ENCODE measurements at places on chromosomes 3 and 15.

DNA sequence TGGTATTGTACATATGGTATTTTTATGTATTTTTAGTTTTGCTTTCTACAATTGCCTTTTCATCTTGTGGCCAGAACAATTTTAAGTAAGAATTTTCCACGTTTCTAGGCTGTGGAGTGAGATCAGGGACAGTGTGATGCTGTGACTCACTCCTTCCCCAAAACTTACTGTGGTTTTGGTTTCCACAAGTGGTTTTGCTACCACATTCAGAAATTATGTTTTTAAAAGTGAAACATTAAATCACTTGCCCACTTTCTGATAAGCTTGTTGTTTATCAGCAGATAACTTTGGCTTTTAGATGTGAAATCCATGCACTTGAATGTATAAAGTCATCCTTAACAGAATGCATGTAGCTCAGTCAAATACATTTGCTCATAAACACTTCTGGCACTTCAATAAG lies 192.2 kb upstream of the THRB start:
- no peak for DNase-seq

GRCh38 chr3:181442066-181442465 lies 269.7 kb upstream of the SOX2 start:
- DNase-seq = no peak

GRCh38 chr15:63324770-63325169 lies 47.4 kb downstream of the APH1B start:
- no peak for DNase-seq

DNA sequence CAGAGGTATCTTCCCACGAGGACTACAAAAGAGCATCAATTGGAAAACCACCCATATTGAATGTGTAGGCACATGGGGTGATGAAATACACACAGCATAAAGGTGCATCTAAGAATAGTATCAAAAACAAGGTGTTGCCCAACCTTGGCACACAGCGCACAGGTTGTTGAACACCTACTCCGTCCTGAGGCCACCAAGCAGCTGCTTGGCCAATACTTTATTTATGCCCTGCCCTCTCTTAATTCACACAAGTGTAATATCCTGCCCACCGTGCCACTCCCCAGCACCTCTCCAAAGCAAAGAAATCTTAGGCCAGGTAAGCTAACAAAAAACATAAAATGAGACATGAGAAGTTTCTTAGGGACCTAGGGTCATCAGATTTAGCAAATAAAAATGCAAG lies 31.2 kb downstream of the WWTR1 start:
- no peak for DNase-seq

Data from T-helper 22 cell (primary cell).